Activated CD4-positive, alpha-beta T cell treated with anti-CD3 and anti-CD28 coated beads, Interleukin-2, amount 10 ng/mL, durations not matched to agents 7 days and 5 days (primary cell): ENCODE measurements at places on chromosomes 4 and X.

GRCh38 chr4:30525662-30526315 lies 194.4 kb upstream of the PCDH7 start:
- H3K4me3 ChIP-seq: no peak overlapping the region
- H3K27ac ChIP-seq: no peak overlapping the region
- no peaks in the 10 kb centered on the region for H3K27me3 ChIP-seq
- no peaks in the 10 kb centered on the region for H3K4me1 ChIP-seq
- no peaks in the 10 kb centered on the region for H3K36me3 ChIP-seq

GRCh38 chr4:189121336-189121735 lies 819.3 kb upstream of the FRG1 start:
- H3K27me3 ChIP-seq: no peaks in the 10 kb centered on the region
- H3K27ac ChIP-seq: no peak overlapping the region
- no peak overlapping the region for H3K4me3 ChIP-seq
- no peak for DNase-seq

GRCh38 chr4:53039741-53040458 lies 177.8 kb downstream of the RASL11B start:
- peaks cover 4% of the 10 kb centered on the region for H3K36me3 ChIP-seq
- no peak overlapping the region for H3K4me3 ChIP-seq
- peaks cover 7% of the 10 kb centered on the region for H3K4me1 ChIP-seq
- no peak for DNase-seq
- no peak overlapping the region for H3K27ac ChIP-seq

DNA sequence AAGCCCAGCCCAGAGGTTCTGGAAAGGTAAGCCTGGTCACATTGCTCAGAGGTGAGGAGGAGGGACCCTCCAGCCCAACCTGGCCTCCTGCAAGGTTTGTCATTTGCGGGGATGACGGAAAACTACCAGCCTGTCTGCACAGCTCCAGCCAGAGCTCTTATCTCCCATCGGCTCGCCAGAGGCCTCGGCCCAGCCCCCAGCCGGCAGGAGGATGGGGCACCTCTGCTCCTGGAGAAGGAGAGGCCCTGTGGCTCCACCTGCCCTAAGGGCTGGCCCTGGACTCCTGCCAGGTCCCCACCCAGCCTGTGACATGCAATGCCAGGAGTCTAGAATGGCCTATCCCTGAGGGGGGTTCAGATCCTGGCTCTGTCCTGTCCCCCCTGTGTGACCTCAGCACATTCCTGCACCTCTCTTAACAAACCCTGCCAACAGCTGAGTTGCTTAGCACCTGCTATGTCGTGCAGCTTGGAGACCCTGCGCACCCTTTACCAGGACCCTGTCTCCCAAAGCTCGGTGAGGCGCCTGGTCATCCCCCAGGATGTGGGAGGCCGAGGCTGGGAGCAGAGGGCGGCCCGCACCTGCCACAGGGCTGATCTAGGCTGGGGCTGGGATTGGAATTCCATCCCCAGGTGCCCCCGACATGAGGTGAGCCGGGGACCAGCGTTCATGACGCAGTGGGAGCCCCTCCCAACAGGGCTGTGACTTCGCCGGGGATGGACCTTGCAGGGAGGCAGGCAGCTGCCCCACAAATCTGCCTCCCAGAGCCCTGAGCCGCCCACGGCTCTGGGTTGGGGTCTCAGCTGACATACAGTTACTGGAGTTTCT lies 14.4 kb downstream of the ADRA2C start:
- H3K27ac ChIP-seq: no peak overlapping the region
- H3K4me3 ChIP-seq: no peak overlapping the region
- H3K36me3 ChIP-seq: no peaks in the 10 kb centered on the region
- DNase-seq: no peak
- no peaks in the 10 kb centered on the region for H3K27me3 ChIP-seq

DNA sequence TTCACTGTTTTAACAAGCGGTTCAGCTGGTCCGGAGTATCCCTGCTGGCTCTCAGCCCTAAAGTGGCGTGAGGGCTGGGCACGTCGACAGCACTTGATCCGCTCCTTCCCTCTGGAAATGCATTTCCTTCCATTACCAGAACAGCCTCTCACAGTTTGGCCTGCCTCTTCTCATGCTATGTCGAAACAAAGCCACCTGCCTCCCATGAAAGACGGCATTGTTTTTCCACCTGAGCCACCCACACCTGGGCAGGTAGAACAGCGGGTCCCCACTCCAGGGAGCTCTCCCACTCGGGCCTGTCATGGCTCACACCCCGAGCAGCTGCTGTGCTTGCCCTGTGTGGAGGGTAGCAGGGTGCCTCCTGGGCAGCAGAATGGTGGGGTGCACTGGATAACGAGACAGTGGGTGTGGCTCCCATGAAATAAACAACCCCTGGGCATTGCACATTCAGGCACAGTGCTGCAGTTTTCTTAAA lies 86.2 kb downstream of the FHDC1 start:
- no peaks in the 10 kb centered on the region for H3K27me3 ChIP-seq
- H3K4me1 ChIP-seq: peaks cover 5% of the 10 kb centered on the region
- no peak overlapping the region for H3K27ac ChIP-seq
- DNase-seq: no peak
- no peaks in the 10 kb centered on the region for H3K36me3 ChIP-seq
- no peak overlapping the region for H3K4me3 ChIP-seq

- H3K36me3 ChIP-seq: no peaks in the 10 kb centered on the region
- DNase-seq: no peak
- no peak overlapping the region for H3K27ac ChIP-seq
- H3K4me1 ChIP-seq: peaks cover 26% of the 10 kb centered on the region
- peaks cover 8% of the 10 kb centered on the region for H3K27me3 ChIP-seq
These were observed 100.8 kb upstream of the MAML3 start for GRCh38 chr4:140254651-140255299.

- no peaks in the 10 kb centered on the region for H3K36me3 ChIP-seq
- DNase-seq: no peak
- no peaks in the 10 kb centered on the region for H3K4me1 ChIP-seq
These were observed 376.4 kb downstream of the KCTD8 start for GRCh38 chr4:44071959-44072955.

DNA sequence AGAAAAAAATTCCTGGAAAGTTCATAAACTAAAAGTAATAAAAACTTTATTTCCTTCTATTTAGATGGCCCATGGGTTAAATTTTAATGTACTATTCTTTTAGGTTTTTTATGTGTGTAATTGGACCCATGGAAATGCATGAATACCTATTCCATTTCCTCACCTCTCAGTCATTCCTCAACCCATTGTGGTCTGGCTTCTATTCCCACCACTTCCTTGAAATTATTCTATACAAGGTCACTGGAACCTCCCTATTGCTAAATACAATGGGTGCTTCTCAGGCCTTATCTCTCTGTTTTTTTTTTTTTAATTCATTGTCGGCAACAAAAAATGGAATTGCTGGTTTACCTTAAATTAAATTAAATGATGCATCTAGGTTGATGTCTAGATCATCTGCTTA lies 17.2 kb downstream of the SLC39A8 start:
- H3K4me1 ChIP-seq: peaks cover 19% of the 10 kb centered on the region
- no peak overlapping the region for H3K27ac ChIP-seq
- no peak for DNase-seq
- H3K27me3 ChIP-seq: no peaks in the 10 kb centered on the region
- H3K36me3 ChIP-seq: peaks cover 20% of the 10 kb centered on the region
- H3K4me3 ChIP-seq: no peak overlapping the region

DNA sequence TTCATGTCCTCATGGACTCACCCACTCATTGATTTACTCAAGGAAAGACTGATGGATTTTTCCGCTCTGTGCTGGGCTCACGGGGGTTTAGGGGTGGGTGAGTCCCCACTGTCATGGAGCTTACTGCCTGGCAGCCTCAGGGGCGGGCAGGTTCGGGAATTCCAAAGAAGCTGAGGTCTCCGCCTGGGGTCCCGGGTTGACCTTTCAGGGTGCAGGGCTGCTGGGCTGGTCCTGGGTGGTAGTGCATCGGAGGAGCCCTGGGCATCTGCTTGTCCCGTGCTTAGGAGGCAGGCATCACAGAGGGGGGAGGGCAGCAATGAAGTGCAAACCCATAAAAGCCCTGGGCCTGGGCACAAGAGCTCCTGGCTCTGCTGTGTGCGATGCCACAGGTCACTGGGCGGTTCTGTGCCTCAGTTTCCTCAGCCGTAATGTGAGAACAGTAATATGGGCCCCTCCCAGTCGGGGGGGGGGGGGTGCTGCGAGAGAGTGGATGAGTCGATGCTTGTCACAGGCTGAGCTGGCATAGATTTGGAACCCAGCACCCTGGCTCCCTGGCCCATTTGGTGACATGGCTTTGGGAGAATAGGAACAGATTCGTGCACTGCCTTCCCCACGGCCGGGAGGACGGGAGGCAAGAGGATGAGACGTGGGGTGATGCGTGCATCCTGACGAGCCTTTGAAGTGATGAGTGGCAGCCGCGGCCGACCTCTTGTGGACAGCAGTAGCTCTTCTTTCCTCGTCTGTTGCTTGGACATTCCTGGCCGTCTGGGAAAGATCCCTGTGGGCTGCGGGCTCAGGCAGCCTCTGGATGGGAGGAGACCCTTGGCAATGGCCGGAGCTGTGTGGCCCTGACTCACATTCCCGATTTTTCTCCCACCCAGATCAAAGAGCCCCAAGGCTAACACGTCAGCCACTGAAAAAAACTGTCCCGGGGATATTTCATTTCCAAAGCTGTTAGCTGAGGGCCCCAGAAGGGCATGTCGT lies 42.0 kb downstream of the PSAPL1 start:
- H3K27me3 ChIP-seq: no peaks in the 10 kb centered on the region
- H3K4me3 ChIP-seq: no peak overlapping the region
- no peaks in the 10 kb centered on the region for H3K4me1 ChIP-seq
- DNase-seq: no peak
- no peak overlapping the region for H3K27ac ChIP-seq

DNA sequence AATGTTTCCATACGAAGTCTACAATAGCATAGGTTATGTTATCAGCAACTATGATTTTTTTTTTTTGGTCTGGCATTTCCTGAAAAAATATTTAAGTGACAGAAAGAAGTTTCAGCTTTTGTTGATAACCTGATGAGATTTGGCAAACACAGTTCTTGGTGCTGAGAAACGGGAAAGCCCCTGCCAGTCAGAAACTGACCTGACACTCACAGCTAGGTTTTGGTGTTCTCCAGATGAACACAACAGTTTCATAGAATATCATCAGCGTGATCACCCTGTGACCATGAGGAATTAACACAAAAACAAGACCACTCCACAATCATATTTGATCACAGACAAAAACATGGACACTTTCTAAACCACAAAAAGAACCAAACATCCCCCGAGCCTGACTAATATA lies 152.5 kb upstream of the DCAF8L1 start:
- no peak overlapping the region for H3K27ac ChIP-seq
- H3K4me3 ChIP-seq: no peak overlapping the region
- H3K27me3 ChIP-seq: no peaks in the 10 kb centered on the region
- no peaks in the 10 kb centered on the region for H3K4me1 ChIP-seq
